ENCODE measurements at places on chromosomes 7 and 10.
A peak's percentile ranks its signal among the peaks of the same experiment; 100 is the strongest.

- DNase-seq = no peak
Measured at GRCh38 chr10:78604286-78604685, 464.5 kb upstream of the ZMIZ1 start.

- no peak for DNase-seq
Measured at GRCh38 chr10:52451817-52452216, 137.7 kb downstream of the DKK1 start.

DNA sequence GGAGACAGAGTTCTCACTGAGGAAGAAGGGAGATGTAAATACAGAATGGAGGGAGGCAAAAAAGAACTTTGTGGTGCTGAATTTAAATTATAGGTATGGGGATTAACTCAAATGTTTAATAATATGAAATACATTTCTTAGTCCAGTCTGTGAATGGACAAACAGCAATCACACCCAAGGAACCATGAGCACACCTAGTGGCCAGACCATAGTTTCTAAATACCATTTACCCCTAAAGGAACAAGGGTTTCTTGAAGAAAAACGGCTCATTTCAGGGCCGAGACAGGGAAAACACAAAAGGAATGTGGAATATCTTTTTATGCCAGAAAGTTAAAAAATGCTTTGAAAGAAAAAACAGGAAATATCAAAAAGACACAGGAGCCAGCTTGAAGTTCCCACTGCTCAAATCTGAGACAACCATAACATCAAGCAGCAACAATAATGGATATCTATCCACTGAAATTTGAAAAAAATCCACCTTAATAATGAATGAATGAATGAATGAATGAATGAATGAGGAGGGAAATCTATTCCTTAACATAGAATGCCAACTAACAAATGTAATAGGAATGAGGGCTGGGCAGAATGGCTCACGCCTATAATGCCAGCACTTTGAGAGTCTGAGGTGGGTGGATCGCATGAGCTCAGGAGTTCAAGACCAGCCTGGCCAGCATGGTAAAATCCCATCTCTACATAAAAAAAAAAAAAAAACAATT is 8.6 kb downstream of the IPMK start:
- DNase-seq = no peak

- DNase-seq = peak; percentile 28
Measured at GRCh38 chr7:11831736-11832495, at the start of gene THSD7A. TSS of gene THSD7A (minus strand) at chr7:11832198. CDS start at chr7:11831946, 252 bp downstream.

GRCh38 chr7:145434811-145435210 is 599.0 kb upstream of the TPK1 start:
- DNase-seq = no peak

- DNase-seq = no peak
Measured at GRCh38 chr7:111895049-111895448, 311.1 kb downstream of the DOCK4 start.

DNA sequence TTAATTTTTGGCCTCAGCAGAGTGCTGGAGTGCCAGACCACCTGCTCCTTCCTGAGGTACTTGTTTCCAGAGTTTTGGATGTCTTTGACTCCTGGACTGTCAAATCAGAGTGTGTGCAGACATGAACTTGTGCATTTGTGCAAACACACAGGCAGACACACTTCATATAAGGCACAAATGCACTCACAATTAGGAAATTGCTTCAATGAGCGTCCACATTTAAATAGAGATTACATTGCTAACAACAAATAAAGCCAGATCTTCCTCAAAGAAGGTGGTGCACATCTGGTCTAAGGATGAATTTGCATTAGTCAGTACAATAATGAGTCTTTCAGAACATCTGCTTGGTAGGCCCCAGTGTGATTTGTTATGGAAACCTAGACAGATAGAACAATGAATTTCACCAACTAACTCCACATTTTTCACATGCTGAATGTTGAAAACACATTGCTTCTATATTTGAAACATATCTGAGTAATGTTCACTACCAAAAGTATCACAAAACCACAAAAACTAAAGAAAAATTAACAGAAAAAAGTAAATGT is 266.7 kb upstream of the INHBA start:
- DNase-seq = no peak

- DNase-seq = no peak
Measured at GRCh38 chr10:133008196-133008595, 65.8 kb upstream of the CFAP46 start.

DNA sequence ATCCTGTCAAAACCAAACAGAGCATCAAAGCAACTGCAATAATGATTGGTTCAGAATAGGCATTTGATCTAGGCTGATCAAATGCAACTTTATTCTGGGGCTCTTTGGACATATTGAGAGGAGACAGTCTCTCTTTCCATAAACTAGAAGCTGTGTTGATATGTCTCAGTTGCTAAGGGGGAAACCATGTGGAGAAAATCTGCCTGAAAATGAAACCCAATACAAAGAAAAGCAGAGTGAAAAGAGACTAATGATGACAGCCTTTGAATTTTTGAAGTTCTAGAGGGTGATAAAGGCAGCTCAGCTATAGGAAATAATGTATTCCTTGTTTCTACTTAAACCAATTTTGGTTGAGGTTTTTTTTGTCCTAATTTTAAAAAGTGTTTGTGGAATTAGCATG is 941.8 kb upstream of the POT1 start:
- DNase-seq = no peak

DNA sequence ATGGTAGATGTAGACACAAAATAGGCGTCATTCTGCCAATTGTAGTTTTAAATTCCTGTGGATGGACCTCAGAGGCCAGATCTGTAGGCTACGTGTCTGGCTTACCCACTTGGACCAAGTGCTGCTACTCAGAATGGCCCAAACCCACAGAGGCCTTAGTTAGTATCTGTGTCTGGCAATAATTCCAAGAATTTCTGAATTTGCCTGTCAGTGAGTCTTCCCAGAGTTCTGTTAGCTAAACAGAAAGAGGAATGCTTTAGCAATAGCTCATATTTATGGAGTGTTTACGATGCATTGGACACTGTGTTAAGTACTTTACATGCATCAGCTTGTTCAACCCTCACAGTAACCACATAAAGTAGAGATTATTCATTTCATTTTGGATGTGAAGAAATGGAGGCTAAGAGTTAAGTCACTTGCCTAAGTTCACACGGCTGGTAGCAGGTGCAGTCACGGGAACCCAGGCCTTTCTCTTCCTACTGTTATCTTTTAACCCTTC is 231.8 kb downstream of the PTEN start:
- DNase-seq = no peak

DNA sequence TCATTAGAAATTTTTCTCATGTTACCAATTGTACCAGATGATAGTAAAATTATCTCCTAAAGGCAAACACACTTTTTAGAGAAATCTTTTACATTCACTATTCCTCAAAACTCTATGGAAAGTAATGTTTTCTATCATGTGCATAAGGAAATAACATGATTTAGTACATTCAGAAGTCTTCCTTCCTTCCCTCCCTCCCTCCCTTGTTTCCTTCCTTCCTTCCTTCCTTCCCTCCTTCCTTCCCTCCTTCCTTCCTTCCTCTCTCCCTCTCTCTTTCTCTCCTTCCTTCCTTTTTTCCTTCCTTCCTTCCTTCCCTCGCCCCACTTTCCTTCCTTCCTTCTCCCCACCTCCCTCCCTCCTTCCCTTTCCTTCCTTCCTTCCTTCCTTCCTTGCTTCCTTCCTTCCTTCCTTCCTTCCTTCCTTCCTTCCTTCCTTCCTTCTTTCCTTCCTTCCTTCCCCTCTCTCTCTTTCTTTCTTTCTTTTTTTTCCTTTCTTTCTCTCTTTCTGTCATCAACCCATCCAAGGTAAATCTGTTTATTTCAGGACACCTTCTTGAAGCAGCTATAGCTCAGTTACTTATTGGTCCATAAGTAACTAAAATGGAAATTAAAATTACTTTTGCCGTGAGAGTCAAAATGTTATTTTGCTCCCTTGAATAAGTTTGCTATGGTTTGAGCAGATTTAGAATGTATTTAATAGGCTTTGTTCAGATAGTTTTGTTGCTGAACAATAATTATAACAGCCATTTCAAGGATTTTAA is 197.9 kb downstream of the PLXDC2 start:
- no peak for DNase-seq

DNA sequence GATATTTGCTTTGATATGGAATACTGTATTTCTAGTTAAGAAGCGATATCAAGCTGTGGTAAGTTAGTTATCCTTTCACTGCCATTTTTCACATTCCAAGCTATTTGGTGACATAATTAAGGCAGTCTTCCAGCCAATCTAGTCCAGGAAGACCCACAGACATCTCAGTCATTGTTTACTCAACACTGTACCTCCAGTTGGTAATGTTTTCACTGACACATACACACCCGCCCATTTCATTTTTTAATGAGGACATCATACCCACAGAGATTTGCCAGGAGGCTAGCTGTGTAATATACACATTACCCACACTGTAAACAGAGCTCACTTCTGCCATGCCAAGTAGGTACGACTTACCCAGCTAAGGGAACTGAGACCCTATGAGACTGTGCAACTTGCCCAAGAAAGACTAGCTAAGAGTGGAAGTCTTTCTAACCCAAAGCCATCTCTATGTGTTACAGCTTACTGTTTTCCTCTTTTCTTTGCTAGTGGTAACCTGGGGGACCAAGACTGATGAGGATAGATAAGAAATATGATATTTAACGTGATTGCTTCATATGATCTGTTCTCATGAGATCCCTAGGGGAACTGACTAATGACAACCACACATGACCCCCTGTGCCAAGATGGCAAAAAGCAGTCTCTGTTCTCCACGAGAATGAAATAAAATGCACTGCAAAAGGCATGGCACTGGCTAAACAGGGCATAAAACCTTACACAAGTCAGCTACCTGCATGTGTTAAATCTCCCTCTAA is 179.0 kb downstream of the DGKI start:
- DNase-seq = no peak
